ENCODE measurements at places on chromosomes 3 and 15.

GRCh38 chr3:64932666-64933342, 245.0 kb upstream of the ADAMTS9 start:
- no peak for DNase-seq

DNA sequence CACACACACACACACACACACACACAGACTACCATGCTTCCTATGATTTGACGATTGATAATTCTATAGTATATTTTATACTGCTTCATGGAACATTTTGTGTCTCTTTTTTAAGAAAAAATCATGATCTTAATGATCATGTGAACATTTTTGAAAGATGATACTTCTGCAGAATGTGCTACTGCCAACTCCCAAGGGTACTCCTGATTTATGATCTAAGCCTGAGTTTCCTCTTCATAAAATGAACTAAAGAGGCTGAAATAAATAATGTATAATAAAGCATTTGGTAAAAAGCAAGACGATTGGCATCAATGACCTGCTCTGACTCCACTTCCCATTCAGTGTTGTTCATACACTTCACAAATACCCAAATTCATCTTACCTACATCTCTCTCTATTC, 333.8 kb upstream of the RBMS3 start:
- no peak for DNase-seq

DNA sequence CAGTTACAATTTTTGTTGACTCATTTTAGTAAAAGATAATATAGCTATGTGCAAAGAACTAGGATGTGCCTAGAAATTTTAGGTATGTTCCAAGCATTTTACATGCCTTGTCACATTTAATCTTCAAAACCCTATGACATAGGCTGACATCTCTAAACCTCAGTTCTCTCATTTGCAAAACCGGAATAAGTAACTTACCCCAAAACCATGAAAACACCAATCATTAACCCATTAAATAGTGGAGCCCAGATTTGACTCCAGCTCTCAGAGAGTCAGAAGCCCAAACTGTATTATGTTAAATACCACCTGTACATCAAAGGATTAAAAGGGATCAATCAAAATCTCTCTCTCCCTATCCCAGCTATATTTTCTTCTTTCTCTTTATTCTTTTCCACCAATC, 36.6 kb downstream of the GSK3B start:
- no peak for DNase-seq

DNA sequence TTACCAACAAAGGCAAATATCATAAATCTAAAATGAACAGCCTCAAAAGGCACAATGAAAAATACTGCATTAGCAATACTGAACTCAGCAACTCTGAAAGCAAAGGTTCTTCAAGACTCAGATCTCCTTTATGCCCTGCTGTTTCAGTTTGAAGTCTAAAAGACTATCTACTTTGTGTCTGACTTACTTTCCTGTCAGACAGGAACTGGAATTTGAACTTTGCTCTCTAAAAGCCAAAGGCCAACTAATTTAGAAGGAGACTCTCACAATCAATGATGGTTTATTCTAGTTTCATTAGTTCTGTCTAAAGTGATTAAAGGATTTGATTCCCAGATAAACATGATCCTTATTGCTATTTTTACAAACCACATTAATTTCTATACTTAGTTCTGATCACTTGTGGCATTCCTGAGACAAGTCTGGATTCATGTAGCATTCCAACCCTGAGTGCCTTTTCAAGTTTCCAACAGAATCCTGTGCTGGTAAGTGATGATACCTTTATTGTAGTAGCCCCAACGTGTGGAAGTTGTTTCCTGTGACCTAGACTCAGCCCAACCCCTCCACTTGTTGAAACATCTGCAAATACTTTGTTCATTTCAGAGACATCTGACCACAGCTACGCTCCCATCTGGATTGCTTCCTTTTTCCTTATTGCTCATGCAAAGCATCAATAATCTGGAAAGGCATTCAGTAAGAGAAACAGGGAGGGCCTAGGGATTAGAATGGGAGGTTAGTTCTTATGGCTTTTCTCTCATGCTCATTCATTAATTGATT, 14.9 kb upstream of the LEKR1 start:
- DNase-seq = no peak

- DNase-seq = peak; percentile 29
Observed at GRCh38 chr3:66038726-66039589, at the start of gene MAGI1. Gene MAGI1 (minus strand): TSS chr3:66038918. CDS start chr3:66038308, 610 bp downstream.

- no peak for DNase-seq
Observed at GRCh38 chr3:63922491-63923199, 10.5 kb upstream of the SCAANT1 start.

- DNase-seq = no peak
Observed at GRCh38 chr15:63473007-63473748, 31.2 kb upstream of the USP3 start.

- no peak for DNase-seq
Observed at GRCh38 chr3:185423178-185423577, 60.2 kb downstream of the MAP3K13 start.

- no peak for DNase-seq
Observed at GRCh38 chr15:75646944-75647364, 758 bp upstream of the SNX33 start.

DNA sequence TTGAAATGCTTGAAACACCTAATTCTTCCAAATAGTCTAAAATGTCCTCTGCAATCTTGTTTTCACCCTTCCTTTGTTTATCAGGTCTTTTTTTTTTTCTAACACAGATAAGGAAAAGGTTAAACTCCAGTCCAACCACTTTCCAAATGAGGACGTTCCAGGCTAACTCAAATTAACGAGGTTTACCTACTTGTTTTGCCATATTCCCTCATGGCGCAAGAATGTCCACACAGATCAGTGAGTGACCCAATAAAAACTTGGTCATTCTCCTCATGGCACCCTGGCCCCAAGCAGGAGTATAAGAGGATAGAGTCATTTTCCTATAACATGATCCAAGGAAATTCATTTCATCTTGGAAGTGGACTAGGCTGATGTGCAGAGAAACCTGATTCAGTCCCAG, 6.6 kb upstream of the LIPC start:
- DNase-seq = no peak

- DNase-seq = peak; percentile 12
Observed at GRCh38 chr3:170132335-170132734, 49.2 kb downstream of the PHC3 start.

- no peak for DNase-seq
Observed at GRCh38 chr3:119350114-119350513, 55.9 kb downstream of the ARHGAP31 start.

- DNase-seq = no peak
Observed at GRCh38 chr3:134180761-134181160, 69.9 kb downstream of the RYK start.

GRCh38 chr3:70926835-70927234, 614.4 kb upstream of the MDFIC2 start:
- no peak for DNase-seq

DNA sequence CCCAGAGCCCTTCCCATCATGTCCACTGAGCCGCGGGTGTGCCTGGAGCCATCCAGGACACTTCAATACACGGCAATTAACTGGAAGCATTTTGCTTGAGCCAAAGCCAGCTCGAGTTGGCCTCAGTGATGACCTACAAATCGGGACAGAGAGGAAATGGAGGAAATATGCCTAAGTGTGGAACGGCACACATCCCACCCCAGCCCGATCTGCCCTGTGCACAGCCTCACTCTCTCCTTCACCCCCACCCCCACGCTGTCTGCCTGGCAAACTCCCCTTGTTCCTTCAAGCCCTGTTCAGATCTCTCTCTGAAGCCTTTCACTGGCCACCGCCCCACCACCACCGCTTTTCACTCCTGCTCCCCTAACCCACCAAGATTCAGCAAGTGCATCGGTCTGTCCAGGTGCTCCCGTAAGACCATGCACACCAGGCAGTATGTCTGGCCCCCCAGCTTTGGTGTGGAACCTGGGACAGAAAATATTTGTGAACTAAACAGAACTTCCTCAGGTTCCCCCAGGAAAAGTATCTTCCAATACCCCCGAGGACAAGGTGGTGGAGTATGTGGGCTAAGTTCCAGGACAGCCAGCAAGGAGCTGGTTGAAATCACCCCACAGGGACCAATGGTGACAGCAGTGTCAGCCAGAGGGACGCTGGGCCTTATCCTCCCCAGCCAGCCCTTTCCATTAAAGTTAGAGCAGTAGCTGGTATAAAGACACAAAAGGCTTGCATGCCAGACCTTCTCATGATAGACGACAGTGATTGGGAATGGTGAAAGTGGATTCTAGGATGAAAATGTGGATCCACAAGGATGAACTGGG, 83.7 kb downstream of the VGLL4 start:
- no peak for DNase-seq

DNA sequence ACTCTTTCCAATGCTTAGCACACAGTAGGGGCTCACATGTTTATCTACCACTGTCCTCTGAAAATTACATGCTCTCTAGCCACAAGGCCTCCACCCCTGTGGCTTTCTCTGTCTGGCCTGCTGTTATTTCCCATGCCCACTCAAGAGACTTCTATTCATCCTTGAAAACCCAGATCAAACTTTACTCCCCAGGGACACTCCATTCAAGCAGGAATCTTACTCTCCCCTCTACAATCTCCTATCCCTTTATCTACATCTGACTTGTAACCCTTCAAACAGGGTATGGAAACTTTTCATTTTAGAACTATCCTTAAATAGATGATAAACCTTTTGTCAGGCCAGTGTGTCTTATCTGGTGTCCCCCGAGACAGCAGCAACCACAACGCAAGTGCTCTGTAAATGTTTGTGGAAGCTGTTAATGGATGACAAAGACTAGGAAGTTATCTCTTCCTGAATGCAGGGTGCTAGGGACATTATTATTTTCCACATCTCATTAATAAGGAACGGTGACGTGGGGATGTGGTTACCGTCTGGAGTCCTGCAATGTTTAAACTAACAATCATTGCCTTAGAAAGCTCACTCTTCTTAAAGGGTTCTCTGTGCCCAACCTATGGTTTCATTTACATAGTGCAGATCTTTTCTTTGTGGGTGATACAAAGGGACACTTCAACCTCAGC, 322.3 kb downstream of the ARRDC4 start:
- no peak for DNase-seq

DNA sequence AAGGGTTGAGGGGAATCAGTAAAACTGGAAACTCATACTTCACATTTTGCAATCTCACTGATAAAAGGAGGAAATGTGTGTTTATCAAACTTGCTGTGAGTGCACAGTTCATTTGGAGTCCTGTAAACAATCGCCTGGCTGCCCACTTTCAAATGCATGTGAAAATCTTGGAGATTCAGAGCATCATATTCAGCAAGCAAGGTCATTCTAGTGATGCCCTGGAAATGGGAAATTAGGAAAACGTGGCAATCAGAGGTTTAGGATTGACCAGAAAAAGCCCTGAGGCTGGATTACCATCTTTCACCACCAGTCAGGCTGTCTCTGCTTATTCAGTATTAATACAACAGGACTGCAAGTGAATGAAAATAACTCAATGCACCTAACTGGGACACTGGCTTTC, 23.9 kb downstream of the DPH6 start:
- DNase-seq = no peak

DNA sequence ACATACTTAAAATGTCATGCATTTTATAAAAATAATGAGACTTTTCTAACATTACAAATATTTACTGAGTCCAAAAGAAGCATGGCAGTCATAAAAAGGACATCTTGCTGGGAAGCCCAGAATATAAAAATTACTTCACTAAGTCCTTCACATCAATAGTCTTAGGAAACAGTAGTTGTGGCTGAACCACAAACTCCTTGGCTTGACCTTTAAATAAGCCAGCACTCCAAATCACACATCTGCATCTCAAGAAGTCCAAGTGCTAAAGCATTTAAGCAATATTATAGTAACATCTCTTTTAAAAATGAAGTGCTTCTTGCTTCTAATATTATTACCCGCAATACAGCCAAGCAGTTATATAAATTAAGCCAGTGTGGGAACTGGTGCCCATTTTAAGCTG, 8.8 kb downstream of the CCNL1 start:
- no peak for DNase-seq

- DNase-seq = no peak
Observed at GRCh38 chr15:100500226-100500990, 28.3 kb downstream of the CERS3 start.

Measured in stimulated activated CD4-positive, alpha-beta T cell treated with anti-CD3 and anti-CD28 coated beads, Interleukin-4, amount 100 ng/mL, for 48 hours (primary cell).